Stimulated activated CD4-positive, alpha-beta T cell treated with anti-CD3 and anti-CD28 coated beads, Interleukin-4, amount 100 ng/mL, for 24 hours (primary cell): ENCODE measurements at places on chromosomes 2 and 18.

GRCh38 chr2:232502911-232503808, 15.5 kb upstream of the ECEL1 start:
- DNase-seq = peak; percentile 20

- no peak for DNase-seq
Measured at GRCh38 chr2:44324971-44325426, 36.3 kb downstream of the PREPL start.

DNA sequence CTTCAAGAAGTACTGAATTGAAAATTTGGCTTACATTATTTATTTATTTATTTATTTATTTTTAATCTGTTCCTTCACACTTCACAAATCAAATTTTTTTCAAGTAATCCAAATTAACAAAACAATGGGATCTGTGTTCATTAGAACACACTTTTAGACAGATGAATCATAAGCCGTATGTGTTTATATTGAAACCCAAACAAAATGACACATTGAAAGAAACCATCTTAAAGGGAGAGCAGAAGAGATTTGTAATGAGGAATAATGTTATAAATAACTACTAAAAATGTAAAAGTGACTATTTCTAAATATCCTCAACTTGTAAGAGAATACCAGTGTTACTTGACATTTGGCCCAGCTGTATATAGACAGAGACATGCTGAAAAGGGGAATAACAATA, 991.0 kb upstream of the CHAC2 start:
- no peak for DNase-seq

DNA sequence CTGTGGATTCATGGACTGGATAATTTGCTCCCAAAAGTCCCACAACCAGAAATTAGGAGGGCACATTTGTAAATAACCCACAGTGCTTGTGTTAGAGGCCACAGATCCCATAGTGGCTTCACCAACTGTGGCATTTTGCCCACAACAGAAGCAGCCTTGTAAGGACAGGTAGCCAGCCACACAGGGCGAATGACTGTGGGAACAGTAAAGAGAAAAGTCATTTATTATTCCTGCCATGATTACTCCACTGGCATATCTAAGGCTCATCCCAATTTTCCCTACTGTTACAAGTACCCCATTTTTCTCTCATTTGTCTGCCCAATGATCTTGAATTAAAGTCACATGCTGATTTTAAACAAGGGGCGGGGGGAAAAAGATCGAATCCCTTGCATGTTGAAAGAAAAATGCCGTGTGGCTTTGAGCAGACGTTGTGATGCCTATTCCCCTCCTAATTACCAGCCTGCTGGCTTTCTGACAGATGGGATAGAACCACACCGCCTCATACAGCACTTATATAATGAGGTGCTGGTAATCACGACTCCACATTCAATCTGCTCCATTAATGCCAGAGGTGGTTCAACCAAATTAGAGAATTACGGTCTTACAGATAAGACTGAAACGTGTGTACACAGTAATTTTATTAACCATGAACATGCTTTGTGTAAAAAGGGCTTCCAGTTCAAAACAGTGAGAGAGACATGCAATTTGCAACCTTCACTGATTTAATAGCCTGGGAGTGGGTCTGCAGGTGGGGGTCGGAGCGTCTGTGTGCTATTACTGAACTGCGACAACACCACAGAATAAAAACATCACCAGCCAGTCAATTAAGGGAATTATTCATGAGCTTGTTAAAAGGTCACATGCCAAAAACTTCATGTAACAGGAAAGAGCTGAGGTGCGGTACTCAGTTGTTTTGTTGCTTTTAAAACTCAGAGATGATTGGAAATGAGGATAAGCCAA, 196.0 kb downstream of the TMEM163 start:
- DNase-seq = no peak

- peak; percentile 55 for DNase-seq
Measured at GRCh38 chr2:216057688-216058193, 23.9 kb downstream of the PECR start.

GRCh38 chr2:39408351-39409136, 28.5 kb downstream of the MAP4K3 start:
- DNase-seq = no peak

GRCh38 chr2:11158916-11159573, 3.8 kb downstream of the SLC66A3 start:
- DNase-seq = no peak

DNA sequence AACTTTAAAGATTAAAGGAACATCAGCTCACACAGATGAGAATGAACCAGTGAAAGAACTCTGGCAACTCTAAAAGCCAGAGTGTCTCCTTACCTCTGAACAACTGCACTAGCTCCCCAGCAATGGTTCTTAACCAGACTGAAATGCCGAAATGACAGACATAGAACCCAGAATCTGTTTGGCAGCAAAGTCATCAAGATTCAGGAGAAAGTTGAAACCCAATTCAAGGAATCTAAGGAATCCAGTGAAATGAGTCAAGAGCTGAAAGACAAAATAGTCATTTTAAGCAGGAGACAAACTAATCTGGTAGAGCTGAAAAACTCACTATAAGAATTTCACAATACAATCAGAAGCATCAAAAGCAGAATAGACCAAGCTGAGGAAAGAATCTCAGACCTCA, 72.0 kb downstream of the STRADB start:
- no peak for DNase-seq

GRCh38 chr2:239326831-239327535, 73.8 kb downstream of the HDAC4 start:
- peak; percentile 79 for DNase-seq

- no peak for DNase-seq
Measured at GRCh38 chr18:78979730-78980278, at the start of gene SALL3. SALL3 (plus strand) TSS chr18:78979818; CDS start chr18:78980275, 457 bp downstream.

DNA sequence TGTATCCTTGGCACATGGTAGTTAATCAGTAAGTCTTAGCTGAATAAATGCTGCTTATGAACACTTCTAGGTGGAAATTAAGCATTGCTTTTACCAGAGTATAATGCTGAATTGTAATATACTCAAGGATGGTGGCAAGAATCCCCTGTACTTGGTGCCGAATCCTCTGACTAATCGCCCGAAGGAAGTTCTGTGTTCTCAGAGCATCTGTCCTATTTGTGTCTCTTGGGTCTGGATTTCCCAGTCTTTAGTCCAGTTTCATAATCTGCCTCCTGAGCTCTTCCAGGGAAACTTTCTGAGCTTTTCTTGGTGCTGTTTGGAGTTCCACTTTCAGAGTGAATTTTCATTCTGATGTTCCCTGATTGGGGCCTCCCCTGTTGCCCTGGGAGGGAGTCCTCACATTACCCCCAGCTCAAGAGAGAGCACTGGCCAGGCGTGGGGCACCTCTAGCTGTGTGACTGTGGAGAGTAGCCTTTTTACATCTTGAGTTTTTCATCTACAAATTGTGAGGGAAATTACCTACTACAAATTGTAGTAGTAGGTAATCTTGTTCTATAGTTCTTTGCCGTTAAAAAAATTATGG, 144.9 kb downstream of the LTBP1 start:
- DNase-seq = no peak

DNA sequence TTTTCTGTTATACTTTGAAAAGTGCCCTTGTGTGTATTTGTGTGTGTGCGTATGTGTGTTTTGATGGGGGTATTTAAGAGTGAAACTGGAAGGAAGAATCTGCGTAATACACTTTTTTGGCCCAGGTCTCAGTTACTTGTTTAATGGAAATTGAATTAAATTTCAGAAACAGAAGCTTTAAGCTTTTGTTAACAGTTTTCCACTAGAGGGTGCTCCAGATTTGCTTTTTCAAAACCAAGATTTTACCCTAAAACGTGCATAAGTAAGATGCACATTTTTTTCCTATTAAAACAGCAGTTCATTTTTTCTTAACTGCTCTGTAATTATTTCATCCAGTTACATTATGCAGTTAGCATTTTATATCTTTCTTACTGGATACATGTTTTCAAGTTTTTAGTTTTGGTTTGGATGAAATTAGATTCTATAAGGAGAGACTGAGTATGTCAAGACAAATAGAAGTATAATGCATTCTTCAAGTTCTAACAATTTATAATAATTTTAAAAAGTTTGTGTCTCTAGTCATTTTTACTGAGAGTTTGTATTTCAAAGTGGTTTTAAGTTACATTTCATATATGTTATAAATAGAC, 97.2 kb downstream of the PIK3C3 start:
- no peak for DNase-seq

GRCh38 chr18:34357944-34358580, 133.3 kb upstream of the NOL4 start:
- DNase-seq = no peak

- no peak for DNase-seq
Measured at GRCh38 chr2:239695728-239696240, 295.0 kb upstream of the HDAC4 start.

DNA sequence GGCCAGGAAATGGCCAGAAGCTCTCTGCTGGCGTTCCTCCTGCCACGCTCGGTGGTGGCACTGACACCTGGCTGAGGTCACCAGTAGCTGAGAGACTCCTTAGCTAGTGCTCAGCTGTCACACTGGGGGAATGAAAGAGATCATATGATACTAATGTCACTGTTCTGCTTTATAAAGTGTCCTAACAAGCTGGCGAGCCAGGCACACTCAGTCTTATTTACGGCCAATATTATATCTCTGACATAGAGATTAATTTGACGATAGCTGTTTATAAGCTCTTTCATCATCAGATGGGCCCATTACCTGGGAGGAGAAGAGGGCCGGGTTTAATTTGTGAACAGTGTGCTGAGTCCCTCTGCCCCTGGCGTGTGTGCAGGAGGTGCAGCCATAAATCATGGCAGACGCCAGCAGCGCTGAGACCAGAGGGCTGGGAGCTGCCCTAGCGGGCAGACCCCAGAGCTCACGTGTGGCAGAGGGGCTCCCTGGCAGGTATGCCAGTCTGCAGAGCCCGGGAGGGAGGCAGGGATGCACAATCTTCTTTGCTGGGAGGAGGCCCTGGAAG, 246.5 kb downstream of the HAUS1 start:
- no peak for DNase-seq

DNA sequence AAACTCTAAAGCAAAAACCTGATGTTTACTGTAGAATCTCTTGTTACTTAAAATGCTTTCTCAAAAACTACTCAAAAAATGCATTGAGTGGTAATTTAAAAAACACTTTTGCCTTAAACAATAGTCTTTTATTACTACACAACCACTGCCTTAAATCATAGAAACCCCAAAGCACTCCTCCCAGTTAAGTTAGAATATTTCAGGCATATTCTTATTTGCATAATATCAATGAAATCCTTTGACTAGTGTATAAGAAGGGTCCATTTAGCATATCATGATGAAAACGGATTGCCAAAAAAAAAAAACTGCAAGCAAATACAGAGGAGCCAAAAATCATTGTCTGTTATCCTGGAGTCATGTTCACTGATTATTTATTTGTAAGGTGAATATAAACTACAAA, 119.2 kb downstream of the PTPRM start:
- DNase-seq = no peak

GRCh38 chr2:67516899-67517530, 119.9 kb downstream of the ETAA1 start:
- DNase-seq = no peak
